ENCODE measurements at places on chromosomes 1 and 21. TPM values are rescaled to one million over a fixed set of nuclear protein-coding genes. Genes with fewer than 3 reads are reported as not detected.
A peak's percentile ranks its signal among the peaks of the same experiment; 100 is the strongest.

GRCh38 chr1:53586765-53587164 is 127.6 kb downstream of the DMRTB1 start:
- no peak for DNase-seq

- DNase-seq = no peak
Measured at GRCh38 chr1:85822696-85823095, 114.5 kb upstream of the ZNHIT6 start.

GRCh38 chr1:212315907-212316306 is 30.7 kb downstream of the PPP2R5A start:
- DNase-seq = peak; percentile 14

DNA sequence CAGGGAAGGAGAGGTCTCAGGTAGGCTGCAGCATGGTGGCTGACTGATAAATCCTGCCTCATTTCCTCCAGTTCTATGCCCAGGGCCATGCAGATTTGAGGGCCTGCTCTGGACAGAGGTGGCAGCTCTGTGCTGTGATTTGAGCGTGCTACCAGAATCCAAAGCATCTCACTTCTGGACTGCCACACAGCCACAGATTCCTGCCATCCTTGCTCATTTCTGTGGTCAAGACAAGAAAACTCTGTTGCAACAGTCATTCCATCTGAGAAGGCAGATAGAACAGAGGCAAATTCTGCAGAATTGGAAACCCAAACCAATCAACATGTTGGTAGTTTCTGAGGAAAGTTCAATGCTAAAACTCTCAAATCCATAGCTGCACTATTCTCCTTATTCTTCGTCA is 102.8 kb upstream of the GALNT2 start:
- no peak for DNase-seq

GRCh38 chr1:209769171-209769904 is 13.5 kb downstream of the TRAF3IP3 start:
- peak; percentile 59 for DNase-seq

SEC16B gene
- 0.54 TPM for total RNA-seq

- DNase-seq = no peak
Measured at GRCh38 chr1:220044678-220045355, 1.5 kb downstream of the EPRS1 start.

- DNase-seq = no peak
Measured at GRCh38 chr21:38914528-38915293, 109.0 kb downstream of the ETS2 start.

DNA sequence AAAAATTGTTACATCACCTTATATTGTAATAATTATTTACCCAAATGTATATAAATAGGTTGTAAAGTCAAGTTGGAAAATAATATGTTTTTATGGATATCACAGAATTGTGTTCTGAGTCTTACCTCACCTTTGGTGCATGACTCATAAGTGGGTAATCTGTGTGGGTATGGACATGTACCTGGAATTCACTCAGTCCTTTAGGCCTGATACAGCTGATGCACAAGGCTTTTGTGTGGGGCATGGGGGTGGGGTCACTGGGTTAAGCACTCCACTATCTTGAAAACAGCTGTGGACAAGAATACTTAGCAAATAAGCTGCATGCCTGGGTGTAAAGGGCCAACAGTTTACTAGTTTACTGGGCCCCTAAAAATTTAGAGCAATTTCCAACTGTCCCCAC is 34.4 kb downstream of the INKA2 start:
- DNase-seq = no peak

PRELP gene
- total RNA-seq = under 0.01 TPM

DNA sequence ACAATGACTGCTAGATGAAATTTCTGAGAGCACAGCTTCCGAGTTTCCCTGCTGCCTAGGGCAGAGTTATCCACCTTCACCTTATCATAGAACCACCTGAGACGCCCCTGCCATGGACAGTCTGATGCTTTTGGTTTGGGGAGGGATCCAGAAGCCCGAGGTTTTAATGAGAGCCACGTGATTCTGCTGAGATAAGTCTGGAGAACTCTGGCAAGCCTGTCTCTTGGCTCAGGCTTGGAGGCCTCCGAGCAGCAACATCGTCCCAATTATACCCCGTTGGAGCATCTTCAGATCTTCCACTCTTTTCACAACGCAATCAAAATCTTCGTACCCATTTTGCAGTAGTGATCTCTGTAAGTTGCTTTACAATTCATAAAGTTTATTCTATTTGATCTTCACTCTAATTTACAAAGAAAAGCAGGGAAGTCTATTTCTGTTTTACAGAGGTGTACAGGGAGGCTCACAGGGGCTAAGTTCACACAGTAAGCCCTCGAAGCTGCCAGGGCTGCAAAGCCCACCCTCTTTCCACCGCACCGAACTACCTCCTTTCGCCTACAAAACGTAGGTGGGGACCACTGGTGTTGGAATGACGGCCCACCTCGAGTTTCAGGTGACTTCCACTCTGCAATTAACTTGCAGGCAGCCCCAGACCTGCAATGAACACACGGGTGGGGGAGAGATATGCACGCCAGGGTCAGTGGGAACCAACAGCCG is 513 bp upstream of the HHAT start:
- DNase-seq = no peak

GRCh38 chr1:201460814-201461644 is 8.0 kb downstream of the PHLDA3 start:
- DNase-seq = no peak

- DNase-seq = peak; percentile 41
Measured at GRCh38 chr1:186839041-186839400, 10.3 kb downstream of the PLA2G4A start.

DNA sequence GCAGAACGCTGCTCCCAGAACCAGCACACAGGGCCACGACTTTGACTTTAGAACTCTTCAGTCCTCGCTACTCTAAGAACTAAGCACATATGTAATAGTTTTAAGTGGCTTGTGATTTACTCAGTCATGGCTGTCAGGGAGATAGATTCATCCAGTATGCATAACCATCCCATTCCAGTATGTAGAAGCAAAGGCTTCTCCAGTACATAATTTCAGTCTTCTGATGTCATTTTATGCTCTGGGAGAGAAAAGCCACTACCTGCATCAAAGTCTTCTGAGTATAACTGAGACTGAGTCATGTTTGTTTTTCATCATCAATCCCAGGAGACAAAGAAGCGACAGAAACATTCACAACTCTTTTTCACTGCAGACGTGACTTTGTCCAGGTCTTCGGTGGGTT is 885.7 kb downstream of the PLA2G4A start:
- no peak for DNase-seq

DNA sequence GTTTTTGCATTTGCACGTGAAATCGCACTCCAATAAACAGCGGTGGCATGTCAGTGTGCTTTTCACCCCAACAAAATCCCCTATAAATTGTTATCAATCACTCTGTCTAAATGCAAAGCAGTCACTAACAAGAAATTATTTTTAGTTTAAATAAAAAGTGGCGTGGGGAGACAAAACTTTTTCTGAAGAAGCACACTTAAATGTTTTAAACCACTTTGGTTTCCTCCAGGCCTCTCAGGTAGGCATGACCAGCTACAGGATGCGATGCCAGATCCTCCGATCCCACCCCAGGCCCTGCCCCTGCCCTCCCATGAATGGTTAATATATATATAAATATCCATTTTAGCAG is 3.6 kb downstream of the FMO1 start:
- DNase-seq = no peak

DNA sequence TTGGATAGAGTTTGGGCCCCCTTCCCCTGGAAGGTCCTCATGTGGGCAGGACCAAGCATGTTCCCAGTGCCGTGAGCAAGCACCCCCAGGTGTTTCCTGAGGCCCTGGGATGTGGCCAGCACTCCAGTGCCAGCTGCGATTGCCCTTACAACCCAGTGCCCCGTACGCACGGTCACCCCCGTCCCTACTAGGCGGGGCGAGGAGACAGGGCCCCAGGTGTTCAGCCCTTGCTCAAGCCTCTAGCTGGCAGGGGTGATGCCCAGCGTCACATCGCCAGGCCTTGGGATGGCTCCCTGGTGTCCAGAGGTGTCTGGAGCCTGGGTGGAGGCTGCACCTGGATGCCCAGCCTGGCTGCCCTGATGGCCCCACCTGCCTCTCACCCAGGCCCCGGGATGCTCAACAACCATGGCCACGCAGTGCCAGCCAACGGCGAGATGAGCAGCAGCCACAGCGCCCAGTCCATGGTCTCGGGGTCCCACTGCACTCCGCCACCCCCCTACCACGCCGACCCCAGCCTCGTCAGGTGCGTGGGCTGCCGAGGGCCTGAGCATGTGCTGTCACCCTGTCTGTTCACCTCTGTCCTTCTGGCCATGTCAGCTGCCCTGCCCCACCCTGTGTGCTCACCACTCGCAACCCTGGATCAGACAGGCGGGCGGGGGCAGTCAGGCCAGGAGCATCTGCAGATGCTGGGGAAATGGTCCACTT is 21.6 kb upstream of the CCDC27 start:
- peak; percentile 24 for DNase-seq

DNA sequence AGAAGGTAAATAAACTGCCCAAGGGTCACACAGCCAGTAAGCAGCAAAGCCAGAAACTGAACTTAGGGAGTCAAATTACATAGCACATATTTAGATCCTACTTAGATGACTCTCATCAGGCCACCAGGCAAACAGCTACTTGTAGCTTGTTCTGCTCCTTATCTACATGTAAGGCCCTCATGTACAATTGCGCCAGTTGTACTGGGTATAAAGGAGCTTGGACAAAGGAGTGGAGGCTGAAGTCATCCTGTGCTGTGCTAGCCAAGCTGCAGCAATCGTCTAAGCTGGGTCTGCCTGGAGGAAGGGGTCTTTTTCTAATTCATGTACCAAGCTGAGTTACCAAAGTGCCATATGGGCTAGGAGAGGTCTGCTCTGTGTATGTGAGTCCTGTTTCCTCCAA is 12.8 kb downstream of the ETNK2 start:
- no peak for DNase-seq

DNA sequence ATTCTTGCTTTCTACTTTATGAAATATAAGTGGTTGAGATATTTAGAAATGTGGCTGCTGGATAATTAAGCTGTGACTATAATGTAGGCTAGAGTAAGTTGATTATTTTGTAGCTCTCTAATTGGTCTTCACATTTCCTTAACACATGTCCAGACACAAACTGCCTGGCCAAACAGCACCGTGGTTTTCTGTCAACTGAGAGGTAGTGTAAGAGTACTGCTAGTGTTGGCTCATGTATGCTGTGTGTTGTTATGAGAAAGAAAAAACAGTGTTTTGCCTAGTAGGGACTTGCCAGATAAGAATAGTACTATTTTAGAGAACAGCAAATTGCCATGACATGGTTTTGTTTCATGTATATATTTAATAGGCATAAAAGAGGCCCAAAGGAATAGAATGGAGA is 37.1 kb downstream of the TMED5 start:
- DNase-seq = no peak

DENND2D gene
- 17.8 TPM for total RNA-seq

DNA sequence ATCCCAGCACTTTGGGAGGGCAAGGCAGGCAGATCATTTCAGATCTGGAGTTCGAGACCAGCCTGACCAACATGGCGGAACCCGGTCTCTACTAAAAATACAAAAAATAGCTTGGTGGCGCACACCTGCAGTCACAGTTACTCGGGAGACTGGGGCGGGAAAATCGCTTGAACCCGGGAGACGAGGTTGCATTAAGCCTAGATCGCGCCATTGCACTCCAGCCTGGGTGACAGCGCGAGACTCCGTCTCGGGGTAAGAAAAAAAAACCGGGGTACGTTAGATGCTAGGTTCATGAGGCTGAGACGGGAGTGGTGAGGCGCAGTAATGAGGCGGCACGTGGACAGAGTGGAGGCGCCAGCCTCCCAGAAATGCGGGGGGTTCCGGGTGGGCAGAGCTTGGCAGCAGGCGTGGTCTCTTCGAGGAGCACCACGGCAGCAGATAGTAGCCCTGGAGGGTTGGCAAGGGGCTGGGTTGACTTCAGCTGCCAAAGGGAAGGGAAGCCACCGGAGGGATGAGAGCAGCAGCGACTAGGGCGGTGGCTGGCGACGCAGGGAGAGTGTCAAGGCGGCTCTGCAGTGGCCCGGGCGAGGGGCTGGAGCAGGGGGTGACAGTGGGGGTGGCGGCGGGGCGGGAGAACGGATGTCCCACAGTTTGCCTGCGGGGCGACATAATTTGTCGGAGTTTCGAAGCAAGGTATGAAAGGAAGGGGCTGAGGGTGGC is 832 bp downstream of the MRPL20 start:
- DNase-seq = no peak

- DNase-seq = peak; percentile 72
Measured at GRCh38 chr1:156889802-156890580, 3.5 kb upstream of the PEAR1 start.

ARMH1 gene
- total RNA-seq = 339 TPM

KCNE1 gene
- 0.27 TPM for total RNA-seq

HPDL gene
- total RNA-seq = 22.9 TPM

- DNase-seq = no peak
Measured at GRCh38 chr1:31617916-31618746, 642 bp downstream of the HCRTR1 start.

METTL18 gene
- 1.9 TPM for total RNA-seq

DNA sequence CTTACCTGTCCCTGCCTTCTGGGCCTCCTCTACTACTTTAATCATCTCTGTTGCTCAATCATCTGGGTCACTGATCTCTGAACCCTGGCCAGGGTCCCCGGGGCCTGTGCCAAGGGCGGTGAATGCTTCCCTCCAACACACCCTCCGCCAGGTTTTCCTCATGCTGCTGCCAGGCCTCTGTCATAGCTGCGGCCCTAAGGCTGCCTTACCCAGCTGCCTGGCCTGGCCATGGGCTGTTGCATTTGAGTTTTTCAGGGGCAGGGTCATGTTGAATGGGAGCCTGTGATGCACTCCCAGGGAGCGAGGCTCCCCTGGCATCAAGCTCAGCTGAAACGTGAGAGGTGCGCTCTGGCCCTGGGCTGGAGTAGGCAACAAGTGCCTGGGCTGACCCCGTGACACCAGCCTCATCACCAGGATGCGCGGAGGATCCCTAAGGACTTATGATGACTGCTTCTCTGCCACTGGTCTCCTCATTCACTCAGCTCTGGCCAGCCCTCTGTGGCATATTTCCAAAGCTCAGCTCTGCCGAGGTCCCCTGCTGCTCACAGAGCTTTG is 7.6 kb downstream of the EDN2 start:
- no peak for DNase-seq

GRCh38 chr21:26557106-26557505 is 16.0 kb downstream of the CYYR1 start:
- no peak for DNase-seq

MAN1C1 gene
- 0.54 TPM for total RNA-seq

HSD3B2 gene
- total RNA-seq = not detected

EDARADD gene
- 8.3 TPM for total RNA-seq

DNA sequence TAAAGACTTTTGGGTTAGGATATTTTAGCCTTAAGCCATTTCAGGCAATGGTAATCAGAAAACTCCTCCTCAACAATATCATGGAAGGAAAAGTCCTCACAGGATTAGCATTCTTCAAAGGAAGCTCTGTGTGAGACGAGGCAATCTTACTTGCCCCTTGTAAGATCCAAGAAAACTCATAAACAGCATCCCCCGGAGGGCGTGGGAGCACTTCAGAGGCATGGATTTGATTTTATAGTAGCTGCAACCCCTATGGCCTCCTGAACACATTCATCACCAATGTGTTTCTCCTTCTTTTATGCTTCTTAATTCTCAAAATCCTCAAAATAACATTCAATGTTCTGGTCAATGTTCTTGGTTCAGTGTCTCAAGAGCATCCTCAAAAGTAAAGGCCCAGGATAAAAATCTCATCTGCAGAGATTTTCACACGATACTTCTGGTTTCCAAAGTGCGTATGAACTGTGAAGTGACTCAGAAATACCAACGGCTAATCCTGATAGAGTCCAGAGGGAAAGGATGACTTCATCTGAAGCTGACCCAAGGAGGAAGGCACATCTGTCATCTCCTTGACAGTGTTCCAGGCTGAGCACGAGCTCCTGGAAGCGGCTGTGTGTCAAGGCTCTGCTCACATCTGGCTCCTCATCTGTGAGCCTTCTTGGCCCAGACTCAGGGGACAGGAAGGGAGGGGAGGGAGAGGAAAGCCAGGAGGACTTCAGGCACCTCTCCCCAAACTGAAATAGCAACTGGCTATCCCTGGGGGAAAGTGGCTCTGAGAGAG is 49.3 kb upstream of the PSEN2 start:
- DNase-seq = no peak

Data from hematopoietic multipotent progenitor cell (in vitro differentiated cells).